Aorta (tissue), 5 donors: ENCODE measurements at places on chromosomes 11 and 22.

GRCh38 chr11:87031433-87032170 lies 6.1 kb upstream of the TMEM135 start:
- DNase-seq = no peak

DNA sequence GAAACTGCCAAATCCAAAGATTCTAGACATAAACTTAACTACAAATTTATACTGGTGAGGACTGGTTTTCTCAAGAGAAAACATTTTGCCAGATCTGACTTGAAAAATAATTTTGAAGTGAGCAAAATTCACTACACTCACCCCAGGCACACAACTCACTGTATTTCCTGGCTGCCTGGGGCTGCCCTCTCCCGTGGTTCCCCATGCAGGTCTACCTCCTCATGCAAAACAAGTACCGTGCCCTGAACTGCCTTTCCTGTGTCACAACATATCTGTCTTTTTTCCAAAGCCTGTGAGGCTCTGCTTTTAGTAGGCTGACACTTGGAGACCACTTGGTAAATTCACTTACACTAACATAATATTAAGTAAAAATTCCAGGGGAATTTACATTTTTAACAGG lies 76.4 kb downstream of the LIF start:
- DNase-seq = no peak

DNA sequence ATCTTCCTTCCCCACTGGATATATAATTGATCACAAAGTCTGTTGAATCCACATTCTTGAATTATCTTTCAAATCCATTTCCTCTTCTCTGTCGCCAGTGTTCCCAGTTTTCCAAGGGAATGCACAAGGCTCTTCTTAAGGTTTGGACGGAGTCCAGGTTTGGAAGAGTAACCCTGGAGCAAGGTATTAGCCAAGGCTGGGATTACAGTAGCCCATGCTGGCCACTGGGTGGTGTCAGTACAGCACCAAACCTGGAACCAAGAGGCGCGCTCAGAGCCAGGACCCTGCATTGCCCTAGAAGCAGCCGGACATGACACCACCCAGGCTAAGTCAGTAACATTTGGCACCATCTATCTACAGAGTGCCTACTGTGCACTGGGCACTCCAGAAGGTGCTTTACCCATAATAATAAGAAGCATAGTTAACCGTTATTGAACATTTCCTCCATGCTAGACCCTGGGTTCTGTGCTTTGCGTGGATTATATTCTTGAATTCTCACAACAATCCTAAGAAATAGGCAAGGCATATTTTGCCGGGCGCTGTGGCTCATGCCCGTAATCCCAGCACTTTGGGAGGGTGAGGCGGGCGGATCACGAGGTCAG lies 48.0 kb upstream of the CLPB start:
- peak; percentile 82 for DNase-seq

GRCh38 chr22:50542416-50542927 lies 3.2 kb upstream of the KLHDC7B start:
- no peak for DNase-seq

- no peak for DNase-seq
Measured at GRCh38 chr11:41235668-41236067, 223.8 kb downstream of the LRRC4C start.

GRCh38 chr11:94826415-94826814 lies 58.3 kb downstream of the AMOTL1 start:
- DNase-seq = no peak

DNA sequence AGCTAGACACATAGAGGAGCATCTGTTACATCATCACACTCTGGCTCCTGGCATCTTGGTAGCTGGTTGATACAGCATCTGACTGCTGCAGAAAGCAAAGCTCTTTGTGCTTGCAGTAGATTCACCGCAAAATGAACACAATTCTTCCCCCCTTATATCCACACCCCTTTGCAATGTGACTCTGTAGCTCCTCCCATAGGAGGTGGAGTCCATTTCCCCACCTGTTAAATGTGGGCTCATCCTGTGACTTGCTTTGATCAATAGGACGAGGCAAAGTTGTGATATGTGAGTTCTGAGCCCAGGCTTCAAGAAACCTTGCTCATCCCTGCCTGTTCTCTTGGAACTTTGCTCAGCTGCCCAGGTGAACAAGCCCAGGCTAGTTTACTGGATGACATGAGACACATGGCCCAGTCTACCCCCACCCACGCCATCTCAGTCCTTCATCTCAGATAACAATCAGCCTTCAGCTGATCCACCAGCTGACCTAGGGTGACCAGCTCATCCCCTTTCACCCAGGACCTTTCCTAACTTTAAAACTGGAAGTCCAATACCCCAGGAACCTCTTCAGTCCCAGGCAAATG lies 272.2 kb downstream of the TENM4 start:
- DNase-seq = no peak

DNA sequence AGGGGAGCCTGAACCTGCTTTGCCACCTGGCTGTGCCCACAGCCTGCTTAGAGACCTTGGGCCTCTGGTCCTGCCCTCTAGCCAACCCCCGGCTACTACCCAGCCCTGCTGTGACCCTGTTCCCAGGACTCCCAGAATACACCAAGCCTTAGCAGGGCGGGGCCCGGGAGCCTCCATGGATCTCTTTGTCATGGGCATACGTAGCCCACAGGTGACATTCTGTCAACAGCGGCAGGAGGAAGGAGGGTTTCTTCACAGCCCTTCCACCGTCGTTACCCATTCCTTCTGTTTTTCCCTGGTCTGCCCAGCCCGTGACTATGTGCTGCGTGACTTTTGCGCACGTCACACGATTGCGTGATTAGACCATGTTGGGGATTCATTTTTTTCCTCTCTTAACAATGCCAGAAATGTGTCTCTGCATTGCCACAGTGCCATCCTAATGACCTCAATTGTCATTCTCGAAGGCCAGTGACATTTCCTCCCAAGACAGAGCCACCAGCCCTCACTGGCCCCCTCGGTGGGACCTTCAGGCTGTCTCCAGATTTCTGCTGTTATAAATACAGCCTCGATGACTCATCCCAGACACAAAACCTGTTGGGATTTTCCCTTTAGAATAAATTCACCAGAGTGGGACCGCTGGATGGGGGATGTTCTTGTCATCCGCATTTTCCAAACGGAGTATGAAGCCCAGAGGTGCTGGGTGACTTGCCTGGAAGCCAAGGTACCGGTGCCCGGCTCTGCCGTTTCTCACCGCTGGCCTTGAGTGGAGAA lies 9.0 kb downstream of the SYT12 start:
- DNase-seq = no peak

DNA sequence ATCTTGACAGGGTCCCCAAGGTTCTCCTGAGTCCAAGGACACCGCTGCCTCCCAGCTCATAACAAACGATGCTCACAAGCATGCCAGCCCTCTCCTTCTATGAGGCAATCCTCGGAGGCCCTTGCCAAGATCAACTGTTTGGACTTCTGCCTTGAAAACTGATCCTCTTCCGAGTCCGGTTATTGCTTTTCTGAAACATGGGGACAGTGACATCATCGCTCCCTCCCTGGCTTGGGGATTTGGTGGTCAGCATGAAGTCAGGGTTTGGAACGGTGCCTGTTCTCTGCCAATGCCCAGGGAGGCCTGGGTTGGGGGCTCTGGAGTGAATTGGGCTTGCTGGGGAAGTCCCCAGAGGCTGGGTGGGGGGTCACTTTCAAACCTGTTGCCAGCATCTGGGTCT lies 149.3 kb downstream of the FBXO7 start:
- DNase-seq = peak; percentile 83

GRCh38 chr22:31244046-31244942 lies 32.2 kb downstream of the LIMK2 start:
- no peak for DNase-seq

DNA sequence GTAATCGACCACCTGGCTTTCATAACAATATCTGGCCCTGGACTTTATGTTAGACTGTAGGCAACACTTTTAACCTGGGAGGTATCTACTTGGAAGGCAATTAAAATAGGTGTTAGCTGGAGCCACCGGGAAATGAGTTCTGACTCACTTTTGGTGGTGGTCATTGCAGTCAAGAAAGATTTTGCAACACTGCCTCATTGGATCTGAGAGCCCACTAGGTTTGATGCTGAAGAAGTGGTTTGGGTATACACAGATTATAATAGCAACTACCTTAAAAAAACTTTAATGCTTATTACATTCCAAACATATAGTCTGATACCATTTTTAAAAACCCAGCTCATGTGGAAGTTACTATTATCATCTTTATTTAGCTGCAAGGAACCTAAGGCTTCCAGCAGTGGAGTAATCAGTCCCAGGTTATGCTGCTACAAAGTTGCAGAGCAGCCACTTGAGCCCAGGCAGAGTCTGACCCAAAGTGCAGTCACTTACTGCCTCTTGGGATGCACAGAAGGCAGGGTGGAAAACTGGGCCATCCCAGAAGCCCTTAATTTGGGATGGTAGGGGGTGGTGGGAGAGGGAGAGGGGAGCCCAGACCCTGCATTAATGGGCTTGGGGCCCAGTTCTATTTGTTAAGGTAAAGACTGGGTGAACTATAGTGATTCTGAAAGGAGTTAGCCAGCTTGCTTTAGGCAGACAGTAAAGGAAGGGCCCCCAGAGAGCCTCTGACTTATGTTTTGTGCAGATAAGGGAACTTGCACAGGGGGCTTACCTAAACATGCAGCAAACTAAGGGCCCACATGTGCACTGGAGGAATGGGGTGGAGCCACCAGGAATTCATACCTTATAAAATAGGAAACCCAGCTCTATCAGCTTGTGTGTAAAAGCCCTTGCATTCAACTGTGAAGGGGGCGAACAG lies 149.4 kb downstream of the SNX19 start:
- no peak for DNase-seq
